Left hindlimb (tissue), 1 donor: ENCODE measurements at places on chromosomes 2 and 18.

DNA sequence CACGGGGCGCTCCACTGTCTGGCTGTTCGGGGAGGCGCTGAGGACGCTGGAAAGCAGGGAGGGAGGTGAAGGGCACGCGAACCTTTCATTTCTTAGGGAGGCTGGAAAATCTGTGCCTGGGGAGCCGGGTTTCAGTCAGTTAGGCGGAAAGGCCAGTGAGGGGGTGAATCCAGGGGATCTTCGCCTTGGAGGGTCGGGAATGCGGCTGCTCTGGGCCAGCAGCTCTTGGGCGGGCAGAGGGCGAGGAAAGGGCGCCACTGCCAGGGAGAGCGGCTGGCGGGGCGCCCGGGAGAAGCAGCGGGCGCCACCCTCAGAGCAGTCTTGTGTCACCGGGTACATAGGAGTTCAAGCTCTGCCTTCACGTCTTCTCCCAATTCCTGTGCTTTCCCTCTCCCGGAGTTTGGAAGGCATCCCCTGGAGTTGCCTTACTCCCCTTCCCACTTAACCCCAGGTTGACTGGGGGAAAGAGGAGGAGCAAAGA is 1.4 kb downstream of the CCDC85A start:
- DNase-seq, result peak; percentile 51

GRCh38 chr2:65276609-65277008 is 49.0 kb downstream of the ACTR2 start:
- DNase-seq, result no peak

DNA sequence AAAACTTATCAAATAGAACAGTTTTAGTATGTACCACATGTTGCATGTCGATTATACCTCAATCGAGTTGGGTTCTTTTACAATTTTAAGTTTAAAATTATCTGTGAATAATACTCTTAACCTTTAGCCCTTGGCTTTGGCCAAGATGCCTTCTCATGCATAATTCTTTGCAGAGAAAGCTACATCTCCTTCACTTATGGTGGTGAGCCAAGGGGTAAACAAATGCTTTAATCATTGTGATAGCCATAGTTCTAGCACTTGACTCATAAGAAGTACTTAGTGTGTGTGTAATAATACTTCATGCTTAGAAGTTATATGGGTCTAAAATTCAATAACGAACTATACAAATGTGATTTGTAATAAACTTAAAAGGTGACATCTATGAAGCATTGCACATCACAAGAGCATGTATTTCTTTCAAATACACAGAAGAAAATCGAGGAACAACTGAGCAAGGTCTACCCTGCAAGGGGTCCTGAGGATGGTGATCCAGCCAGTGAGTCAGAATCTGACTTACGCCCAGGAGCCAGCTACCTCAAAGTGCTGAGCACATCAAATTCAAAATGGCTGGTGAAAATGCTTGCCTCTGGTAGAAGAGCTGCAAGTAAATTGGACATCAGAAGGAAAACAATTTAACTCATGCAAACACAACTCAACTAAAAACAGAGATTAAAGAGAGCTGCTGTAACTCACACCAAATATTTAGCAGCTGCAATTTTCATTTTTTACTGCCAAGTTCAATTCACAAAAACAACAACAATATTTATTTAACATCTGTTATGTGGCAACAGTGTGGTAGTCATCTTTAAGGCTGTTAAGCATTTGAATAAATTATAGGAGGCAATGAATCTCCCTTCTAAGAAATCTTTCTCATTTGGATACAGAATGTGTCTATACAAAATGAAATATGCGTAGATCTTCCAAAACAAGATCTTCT is 23.8 kb upstream of the TTC39C start:
- DNase-seq, result no peak

DNA sequence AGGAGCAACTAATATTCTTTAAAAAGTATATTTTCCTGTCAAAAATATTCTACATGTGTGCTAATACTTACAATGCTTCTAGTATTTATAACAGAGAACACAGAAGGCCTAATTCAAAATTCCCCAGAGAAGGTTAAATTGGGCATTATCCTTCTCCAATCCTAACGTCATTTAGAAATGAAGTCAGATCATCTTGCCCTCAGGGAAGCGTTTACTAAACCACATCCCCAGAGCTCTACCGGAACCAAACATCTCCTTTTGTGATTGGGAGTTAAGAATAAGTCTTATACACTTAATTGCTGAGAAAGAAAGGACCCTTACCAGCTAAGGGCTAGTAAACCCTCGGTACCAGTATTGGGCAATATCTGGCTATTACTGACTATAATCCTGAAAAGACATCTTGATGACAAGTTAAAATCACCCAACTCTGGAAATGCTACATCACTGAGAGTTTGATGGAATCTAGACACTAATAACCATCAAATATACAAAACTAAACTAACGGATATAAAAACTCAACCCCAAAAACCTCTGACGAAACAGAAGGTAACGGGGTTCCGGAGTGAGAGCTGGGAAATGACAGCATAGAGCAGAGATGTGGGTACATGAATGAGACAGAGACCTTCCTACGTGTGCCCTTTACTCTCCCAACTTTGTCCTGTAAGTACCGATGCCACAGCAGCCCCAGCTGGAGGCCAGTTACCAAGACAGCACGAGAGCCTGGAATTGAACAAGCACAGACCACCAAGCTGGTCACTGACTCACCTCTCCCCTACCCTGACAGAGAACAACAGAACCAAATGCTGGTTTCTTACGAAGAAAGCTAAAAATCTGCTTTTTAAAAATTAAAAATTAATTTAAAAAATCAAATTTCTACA is 35.0 kb downstream of the WDSUB1 start:
- no peak for DNase-seq

- DNase-seq, result no peak
Observed at GRCh38 chr2:63486861-63487290, 101.4 kb downstream of the WDPCP start.

DNA sequence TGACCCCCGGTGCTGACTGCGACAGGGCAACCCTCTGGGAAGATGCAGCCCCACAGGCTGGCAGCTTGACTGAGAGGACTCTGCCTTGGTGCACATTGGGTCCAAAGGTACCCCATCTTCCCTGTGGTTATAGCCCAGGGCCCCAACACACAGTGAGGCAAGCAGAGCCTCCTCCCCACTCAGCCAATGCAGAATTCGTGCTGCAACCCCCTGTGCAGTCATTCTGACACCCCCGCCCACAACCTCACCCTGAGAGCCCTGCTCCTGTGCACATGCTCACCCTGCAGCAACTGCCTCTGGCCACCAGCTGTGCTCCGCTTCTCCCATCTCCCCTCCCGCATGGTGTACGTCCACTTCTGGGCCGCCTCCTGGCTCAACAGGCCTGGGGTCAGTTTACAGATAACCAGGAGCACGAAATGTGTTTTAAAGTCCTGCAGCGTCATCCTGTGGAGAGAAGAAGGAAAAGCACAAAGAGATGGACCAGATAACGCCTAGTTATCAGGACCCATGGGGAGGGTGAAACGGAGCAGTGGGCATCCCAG is 24.4 kb downstream of the CAPN14 start:
- DNase-seq, result no peak

DNA sequence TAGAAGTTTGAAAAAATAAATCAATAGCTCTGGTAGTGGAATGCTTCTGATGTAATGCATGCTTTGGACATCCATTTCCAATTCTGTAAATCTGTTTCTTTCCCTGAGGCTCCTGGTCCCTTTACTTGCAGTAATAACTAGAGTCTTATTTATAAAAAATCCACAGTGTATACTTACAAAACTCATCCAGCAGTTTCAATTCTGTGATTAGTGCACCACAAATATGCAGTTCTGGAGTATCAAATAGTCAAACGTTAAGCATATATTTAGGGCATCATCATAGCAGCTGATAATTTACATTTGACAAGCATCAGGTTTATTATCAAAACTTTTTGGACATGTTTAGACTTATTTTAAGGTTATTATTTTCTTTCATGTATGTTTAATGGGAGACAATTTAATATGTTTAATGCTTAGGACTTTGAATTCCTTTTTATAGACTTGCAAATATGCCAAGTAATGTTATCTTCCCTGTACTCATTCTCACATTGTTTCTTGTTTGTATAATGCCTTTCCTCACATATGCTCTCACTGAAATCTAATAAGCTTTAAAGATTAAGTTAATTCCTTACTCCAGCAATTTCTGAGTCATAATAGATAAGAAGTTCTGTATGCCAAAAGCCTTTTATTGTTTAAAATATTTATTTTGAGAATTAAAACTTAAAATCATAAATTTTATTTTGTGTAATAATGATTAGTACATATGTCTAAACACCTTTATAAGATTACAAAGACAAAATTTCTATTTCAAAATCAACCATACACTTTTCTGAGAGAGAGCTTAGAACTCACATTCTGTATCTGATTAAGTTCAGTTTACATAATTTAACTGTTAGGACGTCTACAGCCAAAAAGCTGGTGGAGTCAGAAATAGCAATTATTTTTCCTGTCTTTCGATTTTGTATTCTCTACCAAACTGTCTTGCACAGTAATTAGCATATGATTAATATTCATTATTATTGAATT is 341.5 kb upstream of the TMEFF2 start:
- DNase-seq, result no peak

GRCh38 chr2:65432227-65433190 is at the start of gene SPRED2:
TSS of gene SPRED2 (minus strand) at chr2:65432599. CDS start at chr2:65431987, 612 bp downstream.
- DNase-seq, result peak; percentile 97

DNA sequence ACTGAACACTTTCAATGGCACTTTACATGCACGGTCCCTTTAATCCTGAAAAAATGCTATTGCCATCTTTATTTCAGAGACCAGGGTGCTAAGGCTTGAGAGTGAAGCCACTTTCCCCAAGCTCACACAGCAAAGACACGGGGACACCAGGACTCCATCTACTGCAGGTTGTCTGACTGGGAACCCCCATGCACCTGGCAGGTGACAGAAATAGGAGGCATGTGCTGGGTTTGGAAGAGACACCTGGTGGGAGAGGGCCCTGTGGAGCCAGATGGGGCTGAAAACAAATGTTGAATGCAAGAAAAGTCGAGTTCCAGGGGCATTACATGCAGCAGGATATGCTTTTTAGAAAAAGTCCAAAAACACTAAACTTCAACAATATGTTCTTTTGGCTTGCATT is 5.2 kb upstream of the EHD3 start:
- DNase-seq, result no peak

GRCh38 chr2:101204400-101205115 is 48.1 kb upstream of the CNOT11 start:
- no peak for DNase-seq

- peak; percentile 36 for DNase-seq
Observed at GRCh38 chr2:175203621-175204496, 22.3 kb upstream of the ATP5MC3 start.

- no peak for DNase-seq
Observed at GRCh38 chr2:175806125-175806490, 196.0 kb downstream of the LNPK start.

- DNase-seq, result peak; percentile 99
Observed at GRCh38 chr18:11981192-11981542, at the start of gene IMPA2. TSS of gene IMPA2 (plus strand) at chr18:11981507. CDS start at chr18:11981670, 163 bp downstream.

GRCh38 chr2:64957109-64957903 is 31.9 kb upstream of the SLC1A4 start:
- no peak for DNase-seq

DNA sequence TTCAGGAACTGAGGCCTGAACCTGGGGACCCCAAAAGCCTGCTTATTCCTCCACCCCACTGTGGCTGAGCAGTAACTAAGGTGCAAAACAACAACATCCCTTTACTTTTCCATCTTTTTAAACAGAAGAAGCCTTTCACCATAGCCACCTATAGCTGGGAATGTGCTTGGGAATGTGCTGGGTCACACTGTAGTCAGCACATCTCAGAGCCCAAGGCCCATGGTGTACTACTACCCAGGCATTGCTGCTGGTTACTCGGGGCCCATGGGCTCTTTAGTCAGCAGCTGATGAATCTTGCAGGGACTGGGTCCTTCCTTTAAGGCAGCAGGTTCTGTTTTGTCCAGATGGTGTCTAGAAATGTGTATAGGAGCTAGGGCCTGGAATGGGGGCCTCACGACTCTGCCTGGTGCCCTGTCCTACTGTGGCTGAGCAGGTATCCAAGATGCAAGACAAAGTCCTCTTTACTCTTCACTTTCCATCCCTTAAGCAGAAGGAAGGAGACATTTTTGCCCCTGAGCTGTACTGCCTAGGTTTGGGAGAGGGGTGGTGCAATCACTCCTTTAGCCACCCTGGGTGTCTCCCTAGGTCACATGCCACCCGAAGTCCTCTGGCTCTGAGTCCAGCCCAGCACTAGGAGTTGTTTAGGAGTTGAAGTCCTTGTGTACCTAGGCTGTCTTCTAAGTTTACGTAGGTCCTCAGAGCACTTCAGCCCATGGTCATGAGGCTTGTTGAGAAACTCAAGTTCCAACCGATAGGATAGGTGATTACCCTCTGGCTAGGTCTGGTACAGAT is 70.1 kb downstream of the OXER1 start:
- DNase-seq, result no peak

DNA sequence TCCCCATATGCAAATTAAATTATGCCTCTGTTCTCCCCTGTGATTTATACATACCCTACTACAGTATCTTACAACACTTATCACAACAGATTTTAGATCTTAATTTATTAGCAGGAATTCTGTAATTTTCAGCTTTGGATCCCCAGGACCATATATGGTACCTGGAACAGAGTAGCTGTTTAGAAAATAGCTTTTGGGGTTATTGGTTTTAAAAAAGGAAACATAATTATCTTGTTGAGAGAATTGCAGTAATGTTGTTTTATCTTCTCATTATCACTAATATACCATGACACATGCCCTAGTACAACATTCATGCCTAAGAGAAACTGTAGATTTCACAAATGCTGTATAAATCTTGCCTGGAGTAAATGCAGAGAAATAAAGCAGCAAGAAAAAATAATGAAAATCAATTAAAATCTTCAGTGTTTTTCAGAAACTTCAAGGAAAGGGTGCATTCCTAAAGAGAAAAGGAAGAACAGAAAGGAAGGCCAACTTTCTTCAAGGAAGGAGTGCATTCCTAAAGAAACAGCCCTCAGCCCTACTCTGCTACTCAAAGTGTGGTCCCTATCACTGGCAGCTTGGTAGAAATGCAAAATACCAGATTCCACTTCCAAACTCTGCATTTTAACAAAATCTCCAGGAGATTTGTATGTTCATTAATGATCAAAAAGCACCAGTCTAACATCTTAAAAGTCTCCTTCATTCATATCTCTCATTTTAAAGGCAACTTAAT is 37.1 kb upstream of the CSRNP3 start:
- DNase-seq, result no peak

- no peak for DNase-seq
Observed at GRCh38 chr2:121167411-121167810, 117.6 kb downstream of the TFCP2L1 start.

GRCh38 chr18:44507729-44508325 is 172.9 kb upstream of the SETBP1 start:
- peak; percentile 63 for DNase-seq

DNA sequence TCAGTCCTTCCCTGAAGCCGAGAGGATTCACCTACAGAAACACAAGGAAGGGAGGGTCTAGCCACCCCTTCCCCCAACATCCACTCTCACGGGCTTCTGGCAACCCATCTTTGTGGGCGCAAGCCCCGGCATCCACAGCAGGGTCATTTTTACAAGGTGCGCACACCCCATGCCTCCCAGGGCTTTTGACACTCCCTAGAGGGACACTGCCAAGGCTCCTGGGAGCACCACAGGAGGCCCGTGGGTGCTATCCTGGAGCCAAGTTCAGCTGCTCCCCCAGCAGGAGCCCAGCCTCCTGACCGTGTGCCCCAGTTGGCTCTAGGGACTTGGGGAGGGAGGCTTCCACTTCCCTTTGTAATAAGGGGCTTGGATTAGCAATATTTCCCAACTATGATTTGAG is 251.6 kb downstream of the TNS1 start:
- no peak for DNase-seq
